Activated CD4-positive, alpha-beta memory T cell treated with anti-CD3 and anti-CD28 coated beads, Interleukin-2, amount 10 ng/mL, durations not matched to agents 7 days and 5 days (primary cell): ENCODE measurements at places on chromosomes 7 and 10.
A peak's percentile ranks its signal among the peaks of the same experiment; 100 is the strongest.

- no peaks in the 10 kb centered on the region for H3K27me3 ChIP-seq
- no peak overlapping the region for H3K27ac ChIP-seq
- H3K4me1 ChIP-seq = no peaks in the 10 kb centered on the region
- H3K4me3 ChIP-seq = no peak overlapping the region
These were observed 444.2 kb upstream of the SEMA3D start for GRCh38 chr7:85630904-85631600.

GRCh38 chr7:45709168-45710042 is 135.2 kb downstream of the ADCY1 start:
- H3K27ac ChIP-seq = no peak overlapping the region
- H3K36me3 ChIP-seq = no peaks in the 10 kb centered on the region
- H3K27me3 ChIP-seq = peaks cover 6% of the 10 kb centered on the region
- H3K4me1 ChIP-seq = no peaks in the 10 kb centered on the region

- no peak overlapping the region for H3K4me3 ChIP-seq
- no peak overlapping the region for H3K27ac ChIP-seq
- H3K4me1 ChIP-seq = no peaks in the 10 kb centered on the region
- H3K36me3 ChIP-seq = no peaks in the 10 kb centered on the region
- no peak for DNase-seq
- H3K27me3 ChIP-seq = no peaks in the 10 kb centered on the region
These were observed 122.0 kb upstream of the TCERG1L start for GRCh38 chr10:131433568-131433967.

- no peaks in the 10 kb centered on the region for H3K27me3 ChIP-seq
- no peak overlapping the region for H3K27ac ChIP-seq
- DNase-seq = no peak
- no peak overlapping the region for H3K4me3 ChIP-seq
- no peaks in the 10 kb centered on the region for H3K36me3 ChIP-seq
These were observed 151.1 kb upstream of the CACNA2D1 start for GRCh38 chr7:82594665-82595064.

- DNase-seq = no peak
- H3K36me3 ChIP-seq = no peaks in the 10 kb centered on the region
- H3K27me3 ChIP-seq = peaks cover 5% of the 10 kb centered on the region
- H3K4me1 ChIP-seq = peaks cover 6% of the 10 kb centered on the region
- H3K27ac ChIP-seq = no peak overlapping the region
- H3K4me3 ChIP-seq = no peak overlapping the region
These were observed 24.0 kb upstream of the STEAP2 start for GRCh38 chr7:90187507-90188050.

- H3K4me3 ChIP-seq = no peak overlapping the region
- no peaks in the 10 kb centered on the region for H3K36me3 ChIP-seq
- no peak for DNase-seq
- peaks cover 10% of the 10 kb centered on the region for H3K27me3 ChIP-seq
These were observed 88.5 kb downstream of the PRLHR start for GRCh38 chr10:118506671-118507590.

- H3K4me3 ChIP-seq = no peak overlapping the region
- H3K36me3 ChIP-seq = peaks cover 76% of the 10 kb centered on the region
- H3K27ac ChIP-seq = no peak overlapping the region
These were observed 39.6 kb downstream of the PFKP start for GRCh38 chr10:3106928-3107425.

DNA sequence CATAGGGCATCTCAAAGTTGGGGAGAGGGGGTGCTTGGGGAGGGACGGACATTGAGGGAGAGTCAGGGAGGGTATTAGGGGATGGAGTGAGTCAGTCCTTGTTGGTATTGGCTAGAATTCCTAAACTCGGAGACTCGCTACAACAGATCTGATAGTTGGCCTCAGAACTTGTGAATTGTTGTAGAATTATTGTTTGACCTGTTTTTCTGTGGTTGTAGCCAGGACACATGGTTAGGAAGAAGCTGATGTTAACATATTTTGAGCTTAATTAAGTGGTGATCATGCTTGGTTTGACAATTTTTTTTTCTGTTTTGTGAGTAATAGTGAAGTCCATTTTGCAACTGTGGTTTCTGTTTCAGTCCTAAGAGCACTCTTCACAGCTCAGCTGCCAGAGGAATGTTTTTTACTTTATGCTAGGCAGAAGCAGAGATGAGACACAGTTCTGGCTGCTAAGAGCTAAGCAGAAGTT is 1190.3 kb upstream of the C7orf33 start:
- H3K27me3 ChIP-seq = no peaks in the 10 kb centered on the region
- no peaks in the 10 kb centered on the region for H3K36me3 ChIP-seq
- no peaks in the 10 kb centered on the region for H3K4me1 ChIP-seq

GRCh38 chr7:130142654-130143333 is 62.4 kb downstream of the TMEM209 start:
- H3K36me3 ChIP-seq = peaks cover 6% of the 10 kb centered on the region
- no peak overlapping the region for H3K27ac ChIP-seq
- DNase-seq = peak; percentile 13

- H3K36me3 ChIP-seq = no peaks in the 10 kb centered on the region
- no peak for DNase-seq
- H3K27ac ChIP-seq = no peak overlapping the region
- H3K27me3 ChIP-seq = peaks cover 50% of the 10 kb centered on the region
These were observed 98.9 kb upstream of the IL6 start for GRCh38 chr7:22628112-22628511.

GRCh38 chr10:70978181-70978580 is 89.8 kb upstream of the PCBD1 start:
- no peaks in the 10 kb centered on the region for H3K36me3 ChIP-seq
- H3K4me3 ChIP-seq = no peak overlapping the region
- peaks cover 6% of the 10 kb centered on the region for H3K27me3 ChIP-seq
- no peak overlapping the region for H3K27ac ChIP-seq

DNA sequence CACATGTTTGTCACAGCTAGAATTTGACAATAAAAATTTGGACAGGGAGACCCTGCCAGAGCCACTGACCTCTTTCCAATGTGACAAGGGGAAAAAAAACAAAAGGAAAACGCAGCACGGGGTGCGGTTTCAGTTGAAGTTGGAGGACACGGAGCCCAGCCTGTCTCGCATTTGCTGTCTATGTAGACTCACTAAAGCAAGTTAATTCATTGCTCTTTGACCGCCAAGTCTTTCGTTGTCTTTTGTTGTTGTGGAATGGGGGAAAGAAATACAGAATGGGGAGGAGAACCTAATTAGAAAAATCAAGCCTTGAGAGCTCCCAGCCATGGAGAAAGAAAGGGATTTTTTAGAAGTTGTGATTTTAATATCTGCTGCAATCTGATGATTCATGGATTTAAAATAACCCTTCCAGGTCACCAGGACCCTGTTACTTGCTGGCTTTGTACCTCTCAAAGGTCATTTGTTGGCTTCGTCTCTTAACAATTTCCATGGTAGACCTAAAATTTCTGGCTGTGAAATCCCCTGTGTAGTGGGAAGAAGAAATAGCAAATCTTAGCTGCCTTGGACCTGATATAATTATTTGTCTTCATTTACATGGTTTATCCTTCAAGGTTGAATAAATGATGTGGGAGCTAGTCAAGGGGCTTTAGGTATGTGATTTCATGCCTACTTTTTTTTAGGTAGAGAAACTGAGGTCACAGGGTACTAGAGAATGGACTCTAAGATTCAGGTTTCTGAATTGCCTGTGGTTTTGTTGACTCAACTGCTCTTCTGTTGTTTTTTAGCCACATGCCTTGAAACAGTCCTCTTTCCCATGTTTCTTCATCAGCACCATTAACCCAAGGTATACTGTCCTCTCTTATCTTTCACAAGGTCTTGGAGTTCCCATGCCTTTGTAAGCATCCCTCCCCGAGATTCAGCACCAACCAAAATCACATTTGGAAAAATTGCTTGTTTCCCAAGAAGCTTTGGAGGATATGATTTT is 78.7 kb downstream of the TCF7L2 start:
- H3K36me3 ChIP-seq = no peaks in the 10 kb centered on the region
- no peak overlapping the region for H3K4me3 ChIP-seq
- H3K4me1 ChIP-seq = no peaks in the 10 kb centered on the region
- no peak overlapping the region for H3K27ac ChIP-seq

DNA sequence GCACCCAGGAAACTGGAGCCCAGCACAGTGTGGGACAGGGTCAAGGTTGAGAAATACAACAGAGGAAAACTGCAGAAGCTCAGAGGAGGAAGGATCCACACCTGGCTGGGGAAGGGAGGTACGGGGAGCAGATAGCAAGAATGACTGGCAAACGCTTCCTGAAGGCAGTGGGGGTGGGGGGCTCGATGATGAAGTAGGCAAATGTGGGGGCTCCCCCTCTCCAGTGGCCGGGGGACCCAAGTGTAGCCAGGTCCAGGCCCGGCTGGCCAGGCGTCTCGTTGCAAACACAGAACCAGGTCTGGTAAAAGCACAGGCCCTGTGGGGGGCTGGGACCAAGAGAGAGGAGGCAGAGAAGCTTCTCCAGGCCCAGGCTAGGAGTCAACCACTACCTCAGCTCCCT is 7.7 kb downstream of the CHST15 start:
- no peak for DNase-seq
- H3K4me3 ChIP-seq = no peak overlapping the region
- H3K36me3 ChIP-seq = no peaks in the 10 kb centered on the region
- peaks cover 24% of the 10 kb centered on the region for H3K27me3 ChIP-seq
- H3K4me1 ChIP-seq = no peaks in the 10 kb centered on the region
- H3K27ac ChIP-seq = no peak overlapping the region

DNA sequence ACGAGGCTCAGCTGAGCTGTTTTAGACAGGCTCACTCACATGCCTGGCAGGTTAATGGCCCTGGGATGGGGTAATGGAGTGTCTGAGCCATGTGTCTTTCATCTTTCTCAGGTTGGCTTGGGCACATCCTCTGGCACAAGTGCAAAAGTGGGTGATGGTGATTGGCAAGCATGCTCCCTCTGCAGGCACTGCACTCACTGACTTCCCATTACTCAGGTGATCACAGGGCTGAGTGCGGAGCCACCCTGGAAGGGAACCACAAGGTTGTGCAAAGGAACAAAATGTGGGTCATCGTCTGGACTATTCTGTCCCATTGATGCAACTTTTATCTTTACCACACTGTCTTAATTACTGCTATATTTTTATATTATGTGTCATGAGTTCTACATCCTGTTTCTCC is 244.1 kb upstream of the AKR1E2 start:
- no peak for DNase-seq
- H3K4me1 ChIP-seq = no peaks in the 10 kb centered on the region
- H3K27ac ChIP-seq = no peak overlapping the region
- peaks cover 4% of the 10 kb centered on the region for H3K27me3 ChIP-seq
- no peaks in the 10 kb centered on the region for H3K36me3 ChIP-seq
- H3K4me3 ChIP-seq = no peak overlapping the region

DNA sequence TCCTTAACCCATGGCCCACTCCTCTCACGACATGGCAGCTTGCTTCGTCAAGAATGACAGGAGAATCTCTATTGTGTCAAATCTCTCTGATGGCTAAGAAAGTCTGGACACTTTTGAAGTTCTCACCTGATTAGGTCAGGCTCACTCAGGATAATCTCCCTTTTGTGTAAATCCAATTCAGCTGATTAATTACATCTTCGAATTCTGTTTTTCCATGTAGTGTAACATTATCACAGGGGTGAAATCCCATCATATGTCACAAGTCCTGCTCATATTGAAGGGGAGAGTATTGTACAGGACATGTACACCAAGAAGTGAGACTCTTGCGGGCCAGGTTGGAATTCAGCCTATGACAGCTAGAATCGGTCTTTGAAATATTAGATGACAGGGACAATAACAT is 16.2 kb upstream of the OR6B1 start:
- H3K36me3 ChIP-seq = no peaks in the 10 kb centered on the region
- no peak for DNase-seq
- no peak overlapping the region for H3K4me3 ChIP-seq

GRCh38 chr7:149790146-149790548 is 16.8 kb upstream of the ZNF467 start:
- no peaks in the 10 kb centered on the region for H3K4me1 ChIP-seq
- H3K27ac ChIP-seq = no peak overlapping the region
- peaks cover 4% of the 10 kb centered on the region for H3K27me3 ChIP-seq
- H3K36me3 ChIP-seq = no peaks in the 10 kb centered on the region
- H3K4me3 ChIP-seq = no peak overlapping the region
